Muscle of arm (tissue), 14 donors: ENCODE measurements at places on chromosomes 5 and 9.
A peak's percentile ranks its signal among the peaks of the same experiment; 100 is the strongest.

DNA sequence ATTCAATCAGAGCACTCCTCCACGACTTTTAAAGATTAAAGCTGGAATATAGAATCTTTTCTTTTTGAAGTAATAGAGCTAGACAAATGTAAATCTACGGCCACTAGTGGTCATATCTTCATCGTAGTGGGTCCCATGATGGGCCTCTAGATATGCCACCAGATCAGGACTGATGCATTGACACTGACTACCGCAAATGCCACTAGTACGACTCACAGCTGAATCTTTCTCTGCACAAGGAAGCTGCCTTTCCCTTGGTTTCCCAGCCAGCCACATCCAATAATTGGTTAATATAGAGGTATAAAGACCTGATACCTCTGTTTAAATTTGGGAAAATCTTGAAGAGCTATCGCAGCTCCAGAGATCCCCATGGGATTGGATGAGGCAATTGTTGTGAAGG lies 37.8 kb upstream of the ADRB2 start:
- DNase-seq = no peak

- no peak for DNase-seq
These were observed 676.4 kb downstream of the PRELID2 start for GRCh38 chr5:145158730-145159129.

- no peak for DNase-seq
These were observed 226.0 kb downstream of the MPDZ start for GRCh38 chr9:13053504-13053903.

- peak; percentile 84 for DNase-seq
These were observed 97.5 kb downstream of the COL5A1 start for GRCh38 chr9:134738869-134739659.

GRCh38 chr9:96564217-96564616 lies 55.4 kb downstream of the CDC14B start:
- no peak for DNase-seq
